ENCODE measurements at places on chromosomes 3 and 15.

- DNase-seq: no peak
Observed at GRCh38 chr3:192943393-192943792, 25.7 kb upstream of the MB21D2 start.

DNA sequence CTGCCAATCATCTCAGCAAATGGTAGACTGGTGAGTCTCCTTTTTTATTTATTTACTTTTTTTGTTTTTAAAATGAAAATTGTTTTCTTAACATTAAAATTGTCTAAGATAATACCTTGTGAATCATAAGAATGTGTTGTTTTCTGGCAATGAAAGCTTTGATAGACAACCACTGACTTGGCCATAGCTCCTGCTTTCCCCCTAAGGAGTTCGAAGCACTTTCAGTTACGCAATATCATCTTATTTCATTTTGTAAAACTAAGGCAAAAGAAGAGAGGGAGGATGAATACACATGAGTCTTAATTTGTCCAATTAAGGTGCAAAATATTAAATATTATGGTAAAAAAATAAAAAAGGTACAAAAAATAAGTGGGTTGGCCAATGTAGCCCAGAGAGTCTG, 74.8 kb upstream of the PLCL2 start:
- DNase-seq: no peak

DNA sequence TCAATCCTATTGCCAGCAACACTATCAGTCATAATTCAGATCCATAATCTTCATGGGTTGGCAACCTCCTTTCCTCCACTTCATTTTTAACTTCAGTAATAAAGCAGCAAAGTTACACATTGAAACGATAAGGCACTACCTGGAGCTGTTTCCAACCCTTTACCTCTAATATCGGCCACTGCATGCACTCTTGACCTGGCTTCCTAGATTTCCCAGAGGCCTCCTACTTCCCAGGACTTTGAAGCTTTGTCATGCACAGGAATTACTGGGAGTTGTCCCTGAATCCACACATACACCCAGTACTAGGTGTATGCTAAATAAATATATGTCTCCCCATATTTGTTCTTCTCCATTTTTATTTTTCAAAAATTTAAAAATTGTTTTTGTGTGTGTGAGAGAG, 126.1 kb downstream of the PLD1 start:
- DNase-seq: no peak

GRCh38 chr15:67164401-67164791, 90.1 kb downstream of the AAGAB start:
- no peak for DNase-seq

GRCh38 chr15:98403569-98403968, 244.8 kb upstream of the IGF1R start:
- DNase-seq: no peak

DNA sequence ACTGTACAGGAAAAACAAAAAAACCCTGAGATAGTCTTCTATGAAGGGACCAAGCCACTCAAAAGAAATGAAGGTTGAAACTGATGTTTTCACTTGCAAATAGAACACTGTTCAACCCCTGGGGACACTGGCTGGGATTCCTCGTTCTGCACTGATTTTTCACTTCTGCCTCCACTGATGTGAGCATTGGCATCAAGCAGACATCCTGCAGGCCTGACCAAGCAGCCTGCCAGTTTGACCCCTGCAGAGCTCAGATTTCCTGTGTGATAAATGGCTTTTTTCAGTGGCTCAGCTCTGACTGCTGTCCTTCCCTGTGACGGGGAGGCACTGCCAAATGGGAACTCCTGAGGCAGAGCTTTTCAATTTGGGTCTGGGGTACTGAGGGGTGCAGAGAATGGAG, 50.0 kb downstream of the RASGRP1 start:
- no peak for DNase-seq

DNA sequence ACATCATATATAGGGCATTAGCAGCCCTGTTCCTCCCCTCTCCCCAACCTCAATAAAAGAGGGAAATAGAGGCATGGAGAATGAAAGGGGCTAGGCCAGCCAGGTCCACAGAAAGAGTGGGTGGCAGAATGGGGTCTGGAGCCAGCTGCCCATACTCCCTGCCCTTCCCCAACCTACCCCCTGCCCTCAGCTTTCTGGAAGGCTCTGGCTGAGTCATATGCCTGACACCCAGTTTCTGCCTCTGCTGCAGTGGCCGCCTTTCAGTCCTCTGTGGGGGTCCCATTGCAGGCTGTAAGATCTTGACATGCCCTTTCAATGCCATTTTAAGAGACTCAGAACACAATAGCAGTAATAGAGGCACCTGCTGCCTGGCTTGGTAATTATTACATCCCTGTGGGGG, 95.7 kb downstream of the LINGO1 start:
- no peak for DNase-seq

GRCh38 chr3:55061720-55062034, 133.8 kb upstream of the LRTM1 start:
- DNase-seq: no peak

DNA sequence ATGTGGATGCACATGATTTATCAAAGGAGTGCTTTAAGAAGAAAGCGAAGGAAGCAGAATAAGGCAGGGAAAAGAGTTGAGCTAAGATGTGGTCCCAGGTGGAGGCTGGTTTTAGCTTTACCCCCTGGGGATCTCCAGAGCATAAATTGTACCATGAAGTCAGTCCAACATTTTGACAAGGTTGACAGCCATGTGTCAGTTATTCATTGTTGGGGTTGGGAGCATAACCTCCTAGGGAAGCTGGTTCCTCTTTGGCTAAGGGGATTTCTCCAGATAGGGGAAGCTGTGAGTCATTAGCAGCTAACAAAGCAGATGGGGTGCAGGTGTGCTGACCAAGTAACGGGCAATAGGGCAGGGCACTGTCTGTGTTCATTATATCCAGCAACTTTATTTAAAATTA, 123.7 kb upstream of the IGSF10 start:
- DNase-seq: no peak

GRCh38 chr3:56593455-56594158, 36.6 kb downstream of the CCDC66 start:
- no peak for DNase-seq

GRCh38 chr3:129441782-129442181, 1.8 kb downstream of the IFT122 start:
- no peak for DNase-seq

DNA sequence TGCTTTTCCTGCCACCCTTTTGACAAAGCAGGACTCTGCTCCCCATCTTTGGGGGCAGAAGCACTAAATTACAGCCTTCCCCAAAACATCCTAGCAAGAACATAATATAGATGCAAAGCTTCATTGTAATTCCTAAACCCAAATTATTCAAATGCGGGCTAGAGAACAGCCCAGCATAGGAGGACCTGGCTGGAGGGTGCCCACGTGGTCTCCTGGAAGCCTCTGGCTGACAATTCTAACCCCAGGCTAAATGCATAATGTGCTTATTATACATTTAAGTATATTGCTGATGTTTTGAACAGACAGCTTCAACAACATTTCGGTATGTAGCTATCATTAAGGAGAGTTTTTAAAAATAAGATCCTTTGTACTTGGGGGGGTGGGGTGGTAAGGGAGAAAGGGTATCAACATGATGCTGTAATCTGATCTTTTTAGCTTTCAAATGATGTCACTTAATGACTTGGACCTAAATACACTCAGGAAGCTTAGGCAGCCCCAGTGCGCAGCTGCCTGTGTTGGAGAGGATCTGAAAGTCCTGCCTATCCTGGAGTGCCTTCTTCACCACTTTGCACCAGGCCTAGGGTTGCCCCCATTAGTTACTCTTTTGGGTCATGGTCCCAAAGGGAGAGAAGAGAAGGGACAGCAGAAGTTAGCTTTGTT, 57.2 kb upstream of the USP3 start:
- no peak for DNase-seq

DNA sequence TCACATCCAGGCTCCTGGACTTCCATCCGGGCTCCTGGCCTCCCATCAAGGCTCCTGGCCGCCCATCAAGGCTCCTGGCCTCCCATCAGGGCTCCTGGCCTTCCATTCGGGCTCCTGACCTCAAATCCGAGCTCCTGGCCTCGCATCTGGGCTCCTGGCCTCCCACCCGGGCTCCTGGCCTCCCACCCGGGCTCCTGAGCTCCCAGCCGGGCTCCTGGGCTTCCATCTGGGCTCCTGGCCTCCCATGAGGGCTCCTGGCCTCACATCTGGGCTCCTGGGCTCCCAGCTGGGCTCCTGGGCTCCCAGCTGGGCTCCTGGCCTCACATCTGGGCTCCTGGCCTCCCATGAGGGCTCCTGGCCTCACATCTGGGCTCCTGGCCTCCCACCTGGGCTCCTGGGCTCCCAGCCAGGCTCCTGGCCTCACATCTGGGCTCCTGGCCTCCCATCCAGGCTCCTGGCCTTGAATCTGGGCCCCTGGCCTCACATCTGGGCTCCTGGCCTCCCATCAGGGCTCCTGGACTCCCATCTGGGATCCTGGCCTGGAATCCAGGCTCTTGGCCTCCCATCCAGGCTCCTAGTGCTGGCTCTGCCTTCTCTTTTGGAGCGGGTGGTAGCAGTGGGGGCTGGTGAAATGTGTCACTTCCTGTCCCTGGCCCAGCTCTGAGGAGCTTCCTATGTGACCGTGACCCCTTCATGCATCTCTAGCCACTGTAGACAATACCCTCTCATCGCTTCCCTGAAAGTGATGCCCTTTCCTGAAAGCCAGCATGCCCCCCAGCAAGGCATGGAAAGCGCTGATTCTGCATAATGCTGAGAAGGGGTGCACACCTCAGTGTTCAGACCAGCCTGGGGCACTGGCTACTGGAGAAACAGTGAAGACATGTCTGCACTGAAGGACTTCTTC, 62.7 kb upstream of the BLM start:
- DNase-seq: no peak

GRCh38 chr3:40099871-40100270, 209.6 kb upstream of the EIF1B start:
- DNase-seq: no peak

DNA sequence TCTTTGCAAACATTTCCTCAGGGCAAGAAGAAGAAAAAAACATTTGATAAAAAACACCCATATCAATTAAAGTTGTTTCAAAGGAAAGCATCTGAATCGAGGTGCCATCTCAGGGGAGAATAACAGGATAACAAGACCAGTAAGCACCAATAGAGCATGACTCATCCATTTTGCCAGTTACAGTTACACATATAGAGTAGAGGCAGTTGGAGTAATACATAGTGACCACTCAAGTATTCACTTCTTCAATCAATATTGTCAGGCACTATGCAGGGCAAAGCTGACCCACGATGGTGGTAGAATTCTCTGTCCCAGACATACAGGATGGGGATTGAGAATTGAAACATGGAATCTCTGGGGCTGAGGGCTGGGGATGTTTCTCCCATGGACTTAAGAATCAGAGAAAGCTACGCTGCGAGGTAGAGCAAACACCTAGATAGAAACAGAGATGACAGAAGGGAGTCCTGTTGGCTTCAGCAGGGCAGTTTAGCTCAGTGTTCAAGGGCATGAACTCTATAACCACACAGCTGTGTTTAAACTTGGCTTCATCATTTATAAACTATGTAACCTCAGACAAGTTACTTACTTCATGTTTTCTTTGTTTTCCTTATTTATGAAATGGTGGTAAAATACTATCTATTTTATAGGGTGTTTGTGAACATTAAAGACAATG, 186.4 kb upstream of the NANOGP8 start:
- no peak for DNase-seq

GRCh38 chr15:99537344-99537743, 28.4 kb upstream of the MEF2A start:
- no peak for DNase-seq

DNA sequence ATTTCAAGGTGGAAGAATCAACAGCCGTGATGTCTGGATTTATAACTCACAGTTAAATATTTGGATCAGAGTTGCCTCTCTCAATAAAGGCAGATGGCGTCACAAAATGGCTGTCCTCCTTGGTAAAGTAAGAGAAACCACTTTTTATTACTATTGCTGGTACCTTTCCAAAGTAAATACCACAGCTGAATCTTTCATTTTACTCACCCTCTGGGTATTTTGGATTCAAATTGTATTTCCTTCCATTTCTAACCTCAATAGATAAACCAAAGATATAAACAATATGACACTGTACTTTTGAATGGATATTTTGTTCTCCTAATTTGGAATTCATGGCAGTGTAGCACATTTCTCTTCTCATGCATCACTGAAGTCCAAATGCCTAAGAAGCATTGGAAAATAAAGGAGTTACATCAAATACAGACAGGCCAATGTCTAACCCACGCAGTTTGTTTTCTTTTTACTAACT, 29.5 kb downstream of the KLHL24 start:
- DNase-seq: no peak

DNA sequence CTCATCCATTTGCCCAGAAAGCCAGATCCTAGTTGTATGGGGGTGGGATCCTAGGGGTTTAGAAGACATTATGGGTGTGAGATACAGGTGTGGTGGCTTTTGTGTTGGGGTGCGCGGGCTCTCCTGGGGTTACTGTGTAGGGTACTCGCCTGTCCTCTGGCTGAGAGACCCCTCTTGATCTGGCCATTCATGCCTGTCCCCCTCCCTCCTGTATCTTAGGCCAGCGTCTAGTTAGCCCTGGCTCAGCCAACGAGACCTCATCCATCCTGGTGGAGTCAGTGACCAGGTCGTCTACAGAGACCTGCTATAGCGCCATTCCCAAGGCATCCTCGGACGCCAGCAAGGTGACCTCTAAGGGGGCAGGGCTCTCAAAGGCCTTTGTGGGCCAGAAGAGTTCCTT, 41.4 kb downstream of the DNASE1L3 start:
- no peak for DNase-seq

DNA sequence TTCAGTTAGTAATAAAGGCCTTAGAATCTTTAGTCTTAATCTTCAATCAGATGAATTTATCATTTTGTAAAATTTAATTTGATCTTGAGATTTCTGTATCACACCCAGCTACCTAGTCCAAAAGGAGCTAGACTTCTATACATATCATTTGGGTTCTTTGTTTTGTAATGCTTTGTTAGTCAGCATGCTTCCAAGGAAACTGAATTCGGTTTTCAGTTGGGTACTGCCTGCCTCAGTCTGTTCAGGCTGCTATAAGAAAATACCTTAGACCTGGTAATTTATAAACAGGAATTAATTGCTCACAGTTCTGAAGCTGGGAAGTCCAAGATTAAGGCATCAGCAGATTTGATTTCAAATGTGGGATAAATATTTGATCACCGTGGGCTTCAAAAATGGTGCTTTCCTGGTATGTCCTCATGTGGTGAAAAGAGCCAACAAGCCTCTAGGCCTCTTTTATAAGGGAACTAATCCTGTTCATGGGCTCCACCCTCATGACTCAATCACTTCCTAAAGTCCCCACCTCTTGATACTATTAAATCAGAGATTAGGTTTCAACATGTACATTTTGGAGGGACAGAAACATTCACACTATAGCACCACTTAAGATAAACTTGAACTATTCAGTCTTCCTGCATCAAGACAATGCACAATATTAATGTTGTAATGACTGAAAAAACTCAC, 800.7 kb downstream of the NAALADL2 start:
- DNase-seq: no peak

GRCh38 chr15:86850939-86851338, 771.3 kb downstream of the AGBL1 start:
- no peak for DNase-seq

- no peak for DNase-seq
Observed at GRCh38 chr3:190064112-190064511, 56.6 kb downstream of the P3H2 start.

- DNase-seq: no peak
Observed at GRCh38 chr3:20890111-20890519, 704.1 kb upstream of the SGO1 start.

GRCh38 chr3:120661106-120661905, 20.7 kb downstream of the HGD start:
- no peak for DNase-seq

GRCh38 chr15:26886566-26886965, 19.7 kb downstream of the GABRA5 start:
- DNase-seq: no peak
